Uterus (tissue), 4 donors: ENCODE measurements at places on chromosomes 12 and 14. TPM values are rescaled to one million over a fixed set of nuclear protein-coding genes. Genes with fewer than 3 reads are reported as not detected.

DNA sequence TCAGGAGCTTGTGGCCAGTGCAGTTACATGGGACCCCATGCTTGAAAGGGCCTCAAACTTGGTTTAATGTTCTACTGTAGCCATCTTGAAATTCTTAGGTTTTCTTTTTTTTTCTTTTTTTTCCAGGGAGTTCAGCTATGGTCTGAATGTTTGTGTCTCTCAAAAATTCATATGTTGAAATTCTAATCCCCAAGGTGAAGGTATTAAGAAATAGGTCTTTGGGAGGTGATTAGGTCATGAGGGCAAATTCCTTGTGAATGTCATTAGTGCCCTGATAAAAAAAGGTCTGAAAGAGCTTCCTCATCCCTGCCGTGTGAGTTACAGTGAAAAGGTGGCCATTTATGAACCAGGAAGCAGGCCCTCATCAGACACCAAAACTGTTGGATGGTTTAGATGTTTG lies 324.1 kb downstream of the C12orf75 start:
- no peak for DNase-seq
- H3K36me3 ChIP-seq, result no peaks in the 10 kb centered on the region
- no peaks in the 10 kb centered on the region for H3K4me1 ChIP-seq
- H3K27ac ChIP-seq, result no peak overlapping the region

- H3K27ac ChIP-seq, result peak overlapping the region; percentile 86
- no peaks in the 10 kb centered on the region for H3K36me3 ChIP-seq
- H3K4me1 ChIP-seq, result no peaks in the 10 kb centered on the region
- peak overlapping the region; percentile 52 for H3K4me3 ChIP-seq
Measured at GRCh38 chr14:58637040-58637390, 747 bp upstream of the DACT1 start.

DNA sequence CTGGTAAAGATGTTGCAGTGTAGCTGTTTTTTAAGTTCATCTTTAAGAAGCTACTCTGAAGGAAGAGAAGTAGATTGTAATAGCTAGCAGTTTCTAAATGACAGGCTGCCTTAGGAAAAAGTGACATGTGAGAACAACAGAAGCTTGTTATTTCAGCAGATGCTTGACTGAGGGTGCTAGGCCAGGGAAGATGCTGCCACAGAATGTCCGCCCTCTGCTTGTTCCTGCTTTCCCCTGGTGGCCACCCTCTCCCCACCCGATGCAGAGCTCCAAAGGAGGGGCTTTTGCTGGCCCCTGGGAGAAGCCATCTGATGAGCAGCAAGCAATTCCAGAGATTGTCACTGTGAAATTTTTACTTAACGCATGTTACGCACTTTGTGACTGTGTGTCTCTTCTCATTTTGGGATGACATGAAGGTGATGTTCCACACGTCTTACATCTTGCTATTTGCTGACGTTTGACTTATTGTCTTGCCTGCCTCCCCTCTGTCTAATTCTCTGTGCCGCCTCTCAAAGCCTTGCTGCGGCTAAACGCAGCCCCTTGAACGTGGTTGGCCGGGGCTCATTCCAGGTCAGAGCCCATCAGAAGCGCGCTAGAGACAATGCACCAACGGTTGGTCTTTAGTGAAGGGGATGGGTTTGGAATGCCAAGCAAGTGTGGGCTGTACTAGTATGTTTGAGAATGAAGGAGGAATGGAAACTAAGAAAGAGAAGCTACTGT lies 44.8 kb downstream of the WDR20 start:
- H3K4me3 ChIP-seq, result no peak overlapping the region
- H3K36me3 ChIP-seq, result no peaks in the 10 kb centered on the region
- no peak overlapping the region for H3K27ac ChIP-seq
- no peak for DNase-seq

Gene KRT8
- 46.2 TPM for total RNA-seq

DNA sequence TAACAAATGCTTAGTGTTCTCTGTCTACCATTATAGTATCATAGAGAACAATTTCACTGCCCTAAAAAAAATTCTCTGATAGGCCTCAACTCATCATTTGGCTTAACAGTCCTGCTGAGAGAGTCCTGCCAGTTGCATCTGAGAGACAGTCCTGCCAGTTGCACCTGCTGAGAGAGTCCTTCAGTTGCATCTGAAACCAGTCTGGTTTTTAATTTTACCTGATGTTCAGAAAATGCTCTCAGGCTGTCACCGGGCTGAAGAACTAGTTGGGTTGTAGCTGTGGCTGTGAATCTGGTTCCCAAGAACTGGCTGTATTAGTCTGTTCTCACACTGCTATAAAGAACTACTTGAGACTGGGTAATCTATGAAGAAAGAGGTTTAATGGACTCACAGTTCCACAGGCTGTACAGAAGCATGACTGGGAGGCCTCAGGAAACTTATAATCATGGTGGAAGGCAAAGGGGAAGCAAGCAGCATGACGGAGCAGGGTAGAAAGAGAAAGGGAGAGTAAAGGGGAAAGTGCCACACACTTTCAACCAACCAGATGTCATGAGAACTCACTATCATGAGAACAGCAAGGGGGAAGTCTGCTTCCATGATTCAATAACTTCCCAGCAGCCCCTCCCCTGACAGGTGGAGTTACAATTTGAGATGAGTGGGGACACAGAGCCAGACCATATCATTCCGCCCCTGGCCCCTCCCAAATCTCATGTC lies 51.6 kb downstream of the PRKCH start:
- no peaks in the 10 kb centered on the region for H3K27me3 ChIP-seq
- no peaks in the 10 kb centered on the region for H3K4me1 ChIP-seq
- H3K4me3 ChIP-seq, result no peak overlapping the region
- H3K27ac ChIP-seq, result no peak overlapping the region

DNA sequence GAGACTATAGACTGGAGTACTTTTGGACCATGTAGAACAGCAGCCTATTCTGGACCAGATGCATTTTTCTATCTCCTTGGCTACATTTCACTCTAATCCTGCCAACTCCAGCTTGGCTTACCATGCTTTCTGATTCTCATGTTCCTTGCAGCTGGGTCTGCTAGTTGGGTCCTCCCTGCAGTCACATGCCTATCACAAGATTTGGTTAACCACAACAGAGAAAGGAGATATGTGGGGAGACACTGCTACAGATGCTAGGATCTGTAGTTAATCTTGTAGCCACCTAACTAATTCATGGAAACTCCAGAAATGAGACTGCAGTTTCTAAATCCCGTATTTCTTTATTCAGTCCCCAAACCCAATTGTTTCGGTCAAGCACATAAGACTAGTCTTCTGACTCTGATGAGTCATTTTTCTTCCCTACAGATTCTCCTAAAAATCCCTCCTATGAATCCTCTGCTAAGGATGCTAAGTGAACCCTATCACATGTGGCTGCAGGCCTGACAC lies 410.6 kb downstream of the DAD1 start:
- no peaks in the 10 kb centered on the region for H3K36me3 ChIP-seq
- DNase-seq, result no peak
- H3K4me3 ChIP-seq, result no peak overlapping the region
- no peaks in the 10 kb centered on the region for H3K27me3 ChIP-seq
- no peaks in the 10 kb centered on the region for H3K4me1 ChIP-seq
- H3K27ac ChIP-seq, result peak overlapping the region; percentile 11

DNA sequence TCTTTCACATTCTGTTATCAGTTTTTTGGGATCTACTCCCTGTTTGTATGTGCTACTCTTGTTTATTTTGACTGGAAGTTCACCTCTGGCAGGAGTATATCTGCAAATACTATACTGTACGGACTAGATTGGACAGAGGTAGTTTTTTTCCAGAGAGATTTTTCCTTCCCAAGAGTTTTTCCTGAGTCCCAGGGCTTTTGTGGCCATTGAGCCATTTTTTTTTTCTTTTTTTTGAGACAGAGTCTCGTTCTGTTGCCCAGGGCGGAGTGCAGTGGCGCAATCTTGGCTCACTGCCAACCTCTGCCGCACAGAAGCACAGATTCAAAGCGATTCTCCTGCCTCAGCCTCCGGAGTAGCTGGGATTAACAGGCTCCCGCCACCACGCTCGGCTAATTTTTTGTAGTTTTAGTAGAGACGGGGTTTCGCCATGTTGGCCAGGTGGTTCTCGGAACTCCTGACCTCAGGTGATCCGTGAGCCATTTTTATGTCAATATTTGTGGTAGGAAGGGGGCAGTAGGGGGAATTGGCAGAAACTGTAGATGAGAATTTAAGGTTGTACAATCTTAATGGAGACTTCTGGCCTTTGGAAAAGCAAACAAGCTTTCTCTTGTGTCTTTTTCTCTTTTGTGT lies 19.4 kb downstream of the KTN1 start:
- no peaks in the 10 kb centered on the region for H3K36me3 ChIP-seq
- no peak overlapping the region for H3K27ac ChIP-seq
- DNase-seq, result peak; percentile 16

Gene FGF23
- total RNA-seq, result not detected

GRCh38 chr14:52268279-52269061 lies 972 bp downstream of the PTGDR start:
- H3K36me3 ChIP-seq, result no peaks in the 10 kb centered on the region
- H3K4me1 ChIP-seq, result peaks cover 7% of the 10 kb centered on the region
- DNase-seq, result peak; percentile 21
- peak overlapping the region; percentile 41 for H3K4me3 ChIP-seq
- no peak overlapping the region for H3K27ac ChIP-seq

Gene SERPINA1
- 0.88 TPM for total RNA-seq

Gene PLA2G1B
- not detected for total RNA-seq

- no peaks in the 10 kb centered on the region for H3K4me1 ChIP-seq
- H3K27ac ChIP-seq, result no peak overlapping the region
- no peaks in the 10 kb centered on the region for H3K27me3 ChIP-seq
- H3K4me3 ChIP-seq, result no peak overlapping the region
- no peaks in the 10 kb centered on the region for H3K36me3 ChIP-seq
- DNase-seq, result no peak
Measured at GRCh38 chr12:68341822-68342221, 9.7 kb upstream of the MDM1 start.

DNA sequence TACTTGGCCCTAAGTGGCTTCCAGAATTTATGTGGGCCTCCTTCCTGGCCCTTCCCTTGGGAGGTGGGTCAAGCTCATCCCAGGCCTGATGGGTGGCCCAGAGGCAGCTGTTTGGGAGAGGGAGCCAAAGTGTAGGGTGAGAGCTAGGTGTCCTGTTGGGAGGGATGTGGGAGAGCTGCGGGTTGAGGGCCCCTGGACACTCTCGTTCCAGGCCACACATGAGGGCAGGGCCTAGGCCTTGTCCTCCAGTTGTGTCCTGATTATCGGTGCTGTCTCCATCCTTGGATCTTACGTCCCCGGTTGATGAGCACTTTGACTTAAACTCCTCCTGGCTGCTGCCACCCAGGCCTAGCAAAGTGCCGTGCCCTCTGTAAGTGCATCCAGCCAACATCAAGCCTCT lies 177.5 kb upstream of the VASH1 start:
- DNase-seq, result no peak
- no peaks in the 10 kb centered on the region for H3K4me1 ChIP-seq
- no peaks in the 10 kb centered on the region for H3K36me3 ChIP-seq
- no peak overlapping the region for H3K27ac ChIP-seq

Gene CCDC197
- not detected for total RNA-seq

Gene ADSS1
- 11.7 TPM for total RNA-seq

DNA sequence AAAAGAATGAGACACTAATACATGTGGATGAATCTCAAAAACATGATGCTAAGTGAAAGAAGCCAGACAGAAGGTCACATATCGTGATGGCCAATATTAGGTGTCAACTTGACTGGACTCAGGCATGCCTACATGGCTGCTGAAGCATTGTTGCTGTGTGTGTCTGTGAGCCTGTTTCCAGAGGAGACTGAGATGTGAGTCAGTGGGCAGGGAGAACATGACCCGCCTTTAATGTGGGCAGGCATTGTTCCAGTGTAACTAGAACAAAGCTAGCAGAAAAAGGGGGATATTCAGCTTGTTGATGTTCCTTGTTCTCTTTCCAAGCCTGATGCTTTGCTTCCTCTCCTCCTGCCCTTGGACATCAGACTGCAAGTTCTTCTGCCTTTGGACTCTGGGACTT lies 47.6 kb downstream of the DCAF5 start:
- no peak overlapping the region for H3K27ac ChIP-seq
- no peak overlapping the region for H3K4me3 ChIP-seq
- no peaks in the 10 kb centered on the region for H3K27me3 ChIP-seq
- no peaks in the 10 kb centered on the region for H3K36me3 ChIP-seq

- no peaks in the 10 kb centered on the region for H3K36me3 ChIP-seq
- no peak overlapping the region for H3K4me3 ChIP-seq
- H3K4me1 ChIP-seq, result no peaks in the 10 kb centered on the region
- DNase-seq, result no peak
Measured at GRCh38 chr14:105568859-105569766, 42.7 kb downstream of the TMEM121 start.

DNA sequence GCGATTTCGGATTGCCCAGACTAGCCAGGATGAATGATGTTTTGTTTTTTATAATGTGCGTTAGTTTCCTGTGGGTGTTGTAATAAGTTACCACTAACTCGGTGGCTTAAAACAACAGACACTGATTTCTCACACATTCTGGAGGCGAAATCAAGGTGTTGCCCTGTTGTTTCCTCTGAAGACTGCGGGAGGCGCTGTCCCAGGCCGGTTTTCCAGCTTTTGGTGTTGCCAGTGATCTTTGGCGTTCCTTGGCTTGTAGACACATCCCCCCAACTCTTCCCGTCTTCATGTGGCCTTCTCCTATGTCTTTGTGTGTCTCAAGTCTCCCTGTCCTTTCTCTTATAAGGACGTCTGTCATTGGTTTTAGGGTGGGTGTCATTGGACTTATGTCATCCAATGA lies 267.7 kb downstream of the AACS start:
- H3K4me1 ChIP-seq, result no peaks in the 10 kb centered on the region
- no peak overlapping the region for H3K27ac ChIP-seq
- H3K4me3 ChIP-seq, result no peak overlapping the region

- H3K27ac ChIP-seq, result no peak overlapping the region
- no peaks in the 10 kb centered on the region for H3K4me1 ChIP-seq
- no peak for DNase-seq
- H3K36me3 ChIP-seq, result no peaks in the 10 kb centered on the region
Measured at GRCh38 chr12:27309995-27310315, 22.7 kb upstream of the BMAL2 start.
